ENCODE measurements at places on chromosomes 2 and 18.

GRCh38 chr2:110674620-110675555 is 3.0 kb downstream of the BUB1 start:
- DNase-seq: no peak

GRCh38 chr2:111227716-111228141 is 107.0 kb downstream of the BCL2L11 start:
- peak; percentile 63 for DNase-seq

DNA sequence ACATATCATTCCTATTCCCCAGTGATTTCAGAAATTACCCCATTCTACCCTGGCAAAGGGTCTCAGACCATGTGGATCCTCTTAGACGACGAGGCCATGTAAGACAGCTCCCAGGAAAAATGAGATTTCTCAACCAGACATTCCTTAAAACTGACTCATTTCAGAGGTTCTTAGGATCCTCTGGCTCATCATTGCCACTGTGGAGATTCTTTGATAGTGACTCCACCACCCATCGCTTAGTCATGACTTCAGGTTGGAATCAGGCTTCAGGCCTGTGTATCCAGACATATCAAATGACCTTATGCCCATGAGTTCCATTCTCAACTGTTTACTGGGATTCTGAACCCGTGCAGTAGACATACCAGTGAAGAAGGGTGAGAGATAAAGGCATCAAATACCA is 245.6 kb upstream of the TCF4 start:
- no peak for DNase-seq

- DNase-seq: no peak
Observed at GRCh38 chr2:31266804-31267203, 32.9 kb downstream of the EHD3 start.

DNA sequence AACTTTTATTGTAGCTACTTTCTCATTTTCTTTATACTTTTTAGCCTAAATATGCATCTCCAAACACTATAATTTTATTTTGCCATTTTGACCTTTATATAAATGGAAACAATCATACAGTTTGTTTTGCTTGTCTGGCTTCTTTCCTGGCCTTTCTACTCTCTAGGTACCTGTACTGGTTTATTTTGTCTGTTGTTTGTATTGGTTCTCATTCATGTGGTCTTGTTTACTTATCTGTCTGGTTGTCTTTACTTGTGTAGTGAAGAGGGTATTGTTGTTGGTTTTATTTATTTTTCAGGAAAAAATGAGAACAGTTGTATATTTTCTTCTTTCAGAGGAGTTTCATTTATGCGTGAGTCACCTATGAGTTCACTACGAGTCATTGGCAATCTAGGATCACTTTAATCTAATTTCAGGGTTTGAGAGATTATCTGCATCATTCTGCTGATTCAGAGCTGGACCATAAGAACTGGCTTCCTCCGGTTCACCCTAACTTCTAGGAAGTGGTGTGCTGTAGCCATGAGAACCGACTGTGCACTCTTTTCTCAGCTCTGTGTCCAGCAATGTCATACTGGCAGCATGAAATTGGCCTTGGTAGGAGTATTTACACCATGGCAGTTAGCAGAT is 33.1 kb upstream of the HDAC4 start:
- DNase-seq: no peak

DNA sequence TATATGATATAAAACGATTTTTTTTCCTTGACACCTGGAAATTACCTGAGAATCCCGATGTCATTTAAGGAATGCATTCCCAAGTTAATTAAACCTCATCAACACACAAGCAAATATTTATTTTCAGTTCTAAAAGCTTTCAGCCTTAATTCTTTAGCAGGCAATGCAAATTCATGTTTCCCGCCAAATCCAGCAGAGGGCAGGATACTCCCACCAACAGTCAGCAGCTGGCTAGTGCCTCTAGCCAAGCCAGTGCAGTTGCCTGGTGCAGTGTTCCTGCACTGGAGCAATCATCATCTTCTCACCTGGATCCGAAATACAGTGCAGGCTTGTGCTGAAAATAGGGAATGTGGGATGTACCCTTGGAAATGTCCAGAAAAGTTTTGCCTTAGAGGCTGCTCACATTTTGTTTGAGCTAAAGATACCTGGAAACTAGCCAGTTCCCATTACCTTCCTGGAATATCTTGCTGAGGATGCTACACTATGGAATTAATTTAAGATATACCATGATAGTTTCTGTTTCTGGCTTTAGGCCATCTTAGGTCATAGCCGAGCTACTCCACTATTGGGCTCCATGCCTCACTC is 48.4 kb upstream of the CYTIP start:
- no peak for DNase-seq

- no peak for DNase-seq
Observed at GRCh38 chr2:232887171-232887850, 17.2 kb downstream of the SNORC start.

DNA sequence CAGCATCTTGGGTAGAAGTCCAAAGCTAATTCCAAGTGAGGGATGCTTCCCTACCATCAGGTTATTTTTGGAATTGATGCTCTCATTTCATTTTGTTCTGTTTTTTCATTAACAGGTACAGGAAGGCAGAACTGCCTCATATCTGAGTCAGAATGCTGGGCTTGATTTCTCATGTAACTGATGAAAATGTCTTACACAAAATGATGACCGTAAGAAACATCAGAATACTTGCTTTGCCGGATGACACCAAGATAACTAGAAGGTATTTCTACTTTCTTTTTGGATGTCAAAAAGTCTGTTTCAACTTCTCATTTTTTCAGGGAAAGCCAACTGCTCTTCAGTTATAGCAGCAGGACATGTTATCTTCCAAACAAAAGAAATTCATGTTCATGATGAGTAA is 62.6 kb downstream of the ETAA1 start:
- DNase-seq: no peak

DNA sequence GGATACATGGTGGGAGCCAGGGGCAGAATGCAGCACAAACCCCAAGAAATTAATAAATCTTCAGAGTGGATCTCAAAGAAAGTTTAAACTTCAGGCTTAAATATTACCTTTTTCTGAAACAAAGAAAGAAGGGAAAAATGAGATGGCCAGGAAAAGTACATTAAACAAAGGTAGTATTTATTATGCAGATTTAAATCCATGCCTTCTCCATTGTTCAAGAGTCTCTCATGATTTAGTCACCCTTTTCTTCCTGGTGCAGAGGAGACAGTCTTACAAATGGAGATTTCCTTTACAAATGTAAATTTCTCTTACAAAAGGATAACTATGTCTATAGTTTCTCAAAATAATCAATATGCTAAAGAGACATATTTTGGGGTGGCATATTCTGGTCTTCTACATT is 33.4 kb upstream of the PPM1B start:
- no peak for DNase-seq

DNA sequence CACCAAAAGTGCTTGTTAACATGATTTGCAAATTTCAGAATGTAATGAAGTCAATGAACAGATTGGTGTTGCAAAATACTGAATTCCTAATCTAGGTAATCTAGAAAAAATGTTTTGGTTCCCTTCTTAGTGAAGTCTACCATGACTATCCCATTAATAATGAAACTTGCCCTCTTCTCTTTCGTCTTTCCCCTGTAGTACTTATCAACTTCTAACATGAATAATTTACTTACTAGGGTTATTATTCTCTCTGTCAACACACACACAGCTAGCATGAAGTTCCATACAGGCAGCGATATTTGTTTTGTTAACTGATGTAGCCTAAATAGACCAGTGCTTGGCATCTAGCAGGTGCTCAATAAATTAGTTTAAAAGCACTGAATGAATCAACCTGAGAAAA is 160.2 kb downstream of the NCK2 start:
- no peak for DNase-seq

DNA sequence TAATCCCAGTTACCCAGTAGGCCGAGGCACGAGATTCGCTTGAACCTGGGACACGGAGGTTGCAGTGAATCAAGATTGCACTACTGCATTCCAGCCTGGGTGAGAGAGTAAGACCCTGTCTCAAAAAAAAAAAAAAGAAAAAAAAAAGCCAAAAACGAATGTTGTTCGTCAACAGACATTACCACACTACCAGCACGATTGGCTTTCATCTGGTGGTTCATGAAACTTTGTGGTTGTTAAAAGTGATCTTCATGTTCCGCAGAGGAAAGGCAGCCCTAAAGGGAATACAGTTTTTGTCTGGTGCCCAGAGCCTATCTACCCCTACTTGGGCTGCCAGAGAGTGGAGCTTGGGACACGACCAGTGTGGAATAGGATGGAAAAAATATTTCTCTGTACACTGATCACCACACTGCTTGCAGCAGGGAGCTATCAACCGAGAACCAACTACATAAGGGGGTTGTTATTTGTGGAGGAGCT is 13.6 kb upstream of the CXCR4 start:
- no peak for DNase-seq

- no peak for DNase-seq
Observed at GRCh38 chr2:70009762-70010575, 48.5 kb upstream of the ASPRV1 start.

DNA sequence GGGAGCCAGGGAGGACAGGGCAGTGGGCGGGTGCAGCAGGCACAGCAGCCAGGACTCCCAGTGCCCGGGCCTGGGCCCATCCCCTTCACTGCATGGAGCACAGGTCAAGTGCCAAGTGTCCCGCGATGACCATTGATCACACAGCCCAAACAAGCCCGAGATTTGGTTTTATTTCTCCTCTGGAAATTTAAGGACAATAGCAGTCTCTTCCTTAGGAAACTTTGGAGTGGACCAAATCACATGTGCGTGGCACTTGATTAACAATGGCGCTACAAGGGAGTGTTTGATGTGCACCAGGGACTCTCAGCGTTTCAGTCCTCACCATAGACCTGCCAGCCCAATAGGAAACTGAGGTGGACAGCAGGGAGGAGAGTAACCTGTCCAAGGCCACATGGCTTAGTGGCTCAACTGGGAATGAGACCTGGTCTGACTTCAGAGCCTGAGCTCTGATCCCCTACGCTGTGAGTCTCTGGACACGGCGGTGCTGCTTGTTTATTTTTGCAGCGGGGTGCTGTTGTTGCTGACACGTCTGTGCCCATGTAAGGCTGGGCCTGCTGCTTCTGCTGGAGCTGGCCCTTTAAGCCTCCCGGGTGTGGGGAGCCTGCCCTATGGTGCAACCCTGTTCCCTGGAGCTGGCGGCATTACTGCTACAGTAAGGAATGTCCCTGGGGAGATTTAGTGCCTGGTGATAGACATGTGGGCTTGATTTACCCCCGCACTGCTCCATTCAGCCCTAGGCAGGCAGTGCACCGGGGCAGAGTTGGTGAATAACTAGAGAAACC is 194.2 kb downstream of the INHBB start:
- DNase-seq: no peak

GRCh38 chr2:105760191-105760590 is 15.5 kb downstream of the NCK2 start:
- DNase-seq: no peak

- no peak for DNase-seq
Observed at GRCh38 chr18:62152844-62153243, 34.0 kb downstream of the PIGN start.

- no peak for DNase-seq
Observed at GRCh38 chr18:58060254-58060653, 16.2 kb downstream of the NEDD4L start.

DNA sequence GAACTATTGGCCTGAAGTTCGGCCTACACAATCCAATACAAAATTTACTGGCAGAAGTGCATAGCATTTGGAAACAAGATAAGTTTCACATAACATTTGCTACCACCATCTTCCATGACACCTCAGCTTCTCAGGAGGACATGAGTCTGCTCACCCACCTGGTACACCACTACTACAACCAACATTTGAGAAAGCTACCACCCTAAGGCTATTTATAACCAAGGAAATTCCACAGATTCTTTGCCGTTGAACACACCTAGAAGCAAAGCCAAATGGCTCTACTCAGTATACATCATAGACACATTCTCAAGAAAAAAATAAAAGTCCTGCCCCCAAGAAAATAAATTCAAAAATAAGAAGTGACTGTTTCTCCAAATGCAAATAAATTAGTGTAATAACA is 145.3 kb downstream of the SPAG16 start:
- DNase-seq: no peak

GRCh38 chr2:84694088-84694622 is 177.9 kb downstream of the DNAH6 start:
- no peak for DNase-seq

DNA sequence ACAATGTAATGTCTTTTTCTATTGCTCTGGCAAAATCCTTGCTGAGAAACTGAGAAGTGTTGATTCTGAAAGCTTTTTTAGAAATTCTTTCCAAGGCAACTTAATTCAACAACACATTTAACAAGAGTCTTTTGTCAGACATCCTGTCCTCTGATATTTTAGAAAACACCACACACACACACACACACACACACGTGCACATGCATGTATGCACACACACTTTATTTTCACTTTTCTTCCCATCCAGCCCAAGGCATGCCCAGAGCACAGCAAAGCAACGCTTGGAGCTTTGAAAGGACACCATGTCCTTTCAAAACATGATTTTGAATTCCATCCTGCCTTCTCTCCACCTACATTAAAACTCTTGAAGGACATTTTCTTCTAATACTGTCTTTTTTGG is 116.1 kb downstream of the ATL2 start:
- no peak for DNase-seq

- no peak for DNase-seq
Observed at GRCh38 chr2:275466-275865, 10.7 kb downstream of the ACP1 start.

DNA sequence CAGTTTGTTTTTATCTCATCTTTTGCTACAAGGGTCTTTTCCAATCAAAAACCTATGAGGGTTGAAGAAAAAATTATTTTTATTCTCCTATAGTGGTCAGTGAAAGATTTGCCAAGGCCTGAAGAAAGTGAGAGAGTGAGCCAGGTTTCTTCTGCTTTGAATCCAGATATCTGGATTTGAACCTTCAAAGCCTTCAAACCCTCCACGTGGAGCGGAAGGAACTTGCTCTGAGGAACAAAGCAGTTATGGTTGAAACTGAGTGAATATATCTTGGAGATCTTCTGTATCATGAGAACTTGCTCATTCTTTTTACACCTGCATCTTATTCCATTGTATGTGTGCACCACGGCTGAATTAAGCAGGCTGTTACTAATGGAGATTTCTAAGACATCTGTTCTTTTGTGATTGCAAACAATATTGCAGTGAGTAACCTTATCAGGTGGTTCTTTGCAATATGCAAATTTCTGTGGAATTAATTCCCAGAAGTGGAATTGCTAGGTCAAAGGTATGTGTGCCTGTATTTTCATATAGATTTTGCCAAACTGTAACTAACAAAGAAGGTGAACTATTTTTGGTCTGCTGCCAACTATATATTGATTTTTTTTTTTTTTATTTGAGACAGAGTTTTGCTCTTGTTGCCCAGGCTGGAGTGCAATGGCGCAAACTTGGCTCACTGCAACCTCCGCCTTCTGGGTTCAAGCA is 147.9 kb downstream of the B3GNT2 start:
- DNase-seq: no peak

GRCh38 chr2:26455037-26455669 is 22.8 kb downstream of the OTOF start:
- no peak for DNase-seq

- DNase-seq: no peak
Observed at GRCh38 chr2:192230889-192231453, 36.2 kb upstream of the TMEFF2 start.

GRCh38 chr2:219737270-219737691 is 109.9 kb downstream of the SLC4A3 start:
- no peak for DNase-seq

GRCh38 chr2:137955536-137955935 is 8.7 kb upstream of the HNMT start:
- no peak for DNase-seq

Measured in iPS DF 19.7 (cell line).